ENCODE measurements at places on chromosomes 5 and 9.

DNA sequence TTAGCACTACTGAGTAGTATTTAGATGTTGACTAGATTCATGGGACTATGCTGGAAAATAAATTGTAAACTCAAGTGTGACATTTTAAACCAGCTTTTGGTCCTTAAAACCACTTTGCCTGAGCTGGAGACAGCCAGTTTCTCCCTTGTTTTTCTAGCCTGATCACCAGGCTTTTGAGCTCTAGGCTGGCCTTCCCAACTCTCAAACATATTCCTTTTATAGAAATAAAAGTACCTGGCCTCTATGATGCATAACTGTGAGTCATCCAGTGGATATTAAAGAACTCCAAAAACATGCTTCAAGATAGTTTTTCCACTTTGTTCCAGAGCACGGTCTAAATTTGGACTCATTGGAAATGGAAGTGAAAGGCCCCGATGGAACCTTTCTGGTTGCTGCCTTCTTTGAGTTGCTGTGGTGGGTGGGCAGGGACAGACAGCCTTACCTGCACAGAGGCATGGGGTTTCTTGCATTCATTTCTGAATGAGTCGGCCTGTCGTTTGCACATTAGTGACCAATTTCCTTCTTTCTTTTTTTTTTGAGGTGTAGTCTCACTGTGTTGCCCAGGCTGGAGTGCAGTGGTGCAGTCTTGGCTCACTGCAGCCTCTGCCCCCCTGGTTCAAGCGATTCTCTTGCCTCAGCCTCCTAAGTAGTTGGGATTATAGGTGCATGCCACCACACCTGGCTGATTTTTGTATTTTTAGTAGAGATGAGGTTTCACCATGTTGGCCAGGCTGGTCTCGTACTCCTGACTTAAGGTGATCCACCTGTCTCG lies 43.1 kb downstream of the TRIO start:
- no peak for DNase-seq

DNA sequence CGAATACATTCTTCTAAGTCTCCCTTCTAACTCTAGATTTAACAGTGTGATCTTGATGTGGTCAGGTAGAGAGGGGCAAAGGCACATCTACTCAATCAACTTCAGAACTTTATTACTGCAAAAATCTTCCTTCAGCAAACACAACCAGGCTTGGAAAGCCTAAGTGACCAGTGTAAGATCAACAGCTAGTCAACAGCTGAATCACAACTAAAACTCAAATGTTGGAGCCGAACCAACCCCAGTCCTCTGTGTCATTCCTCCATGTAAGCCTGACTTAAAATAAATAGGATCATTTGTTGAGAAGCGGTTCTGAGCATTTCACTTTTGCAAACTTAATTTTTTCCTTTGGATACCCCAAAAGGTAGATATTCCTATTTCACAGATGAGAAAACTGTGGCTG lies 352.7 kb downstream of the EBF1 start:
- no peak for DNase-seq

GRCh38 chr5:155554500-155554899 lies 540.9 kb downstream of the KIF4B start:
- no peak for DNase-seq

DNA sequence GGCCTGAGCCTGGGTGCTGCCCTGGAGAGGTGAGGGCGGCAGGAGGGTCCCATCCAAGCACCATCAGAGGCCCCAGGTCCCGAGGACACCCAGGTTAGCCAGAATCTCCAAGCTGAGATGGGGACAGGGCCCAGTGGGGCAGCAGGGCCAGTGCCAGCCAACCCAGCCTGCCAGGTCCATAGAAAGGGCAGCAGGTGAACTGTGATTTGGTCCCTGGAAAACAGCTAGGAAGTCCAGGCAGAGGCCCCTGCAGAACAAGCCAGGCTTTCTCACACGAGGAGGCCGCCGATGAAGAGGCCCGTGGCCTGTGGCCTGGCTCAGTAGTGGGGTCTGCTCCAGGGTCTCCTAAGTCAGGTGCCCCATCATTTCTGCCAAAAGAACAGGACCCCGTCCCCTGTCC lies 2.0 kb downstream of the AGPAT2 start:
- no peak for DNase-seq

- no peak for DNase-seq
Measured at GRCh38 chr9:137077758-137078693, 709 bp downstream of the UAP1L1 start.

DNA sequence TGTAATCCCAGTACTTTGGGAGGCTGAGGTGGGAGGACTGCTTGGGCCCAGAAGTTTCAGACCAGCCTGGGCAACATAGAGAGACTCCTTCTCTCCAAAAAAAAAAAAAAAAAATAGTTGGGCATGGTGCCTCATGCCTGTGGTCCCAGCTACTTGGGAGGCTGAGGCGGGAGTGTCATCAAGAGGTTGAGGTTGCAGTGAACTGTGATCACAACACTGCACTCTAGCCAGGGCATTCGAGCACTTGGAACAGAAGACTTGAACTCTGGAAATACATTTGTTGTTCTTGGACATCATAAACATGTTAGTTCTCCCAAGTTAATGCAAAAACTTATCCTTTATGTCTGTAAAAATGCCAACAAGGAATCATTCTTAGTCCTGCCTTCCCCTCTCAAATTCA lies 29.6 kb downstream of the EHMT1 start:
- no peak for DNase-seq

DNA sequence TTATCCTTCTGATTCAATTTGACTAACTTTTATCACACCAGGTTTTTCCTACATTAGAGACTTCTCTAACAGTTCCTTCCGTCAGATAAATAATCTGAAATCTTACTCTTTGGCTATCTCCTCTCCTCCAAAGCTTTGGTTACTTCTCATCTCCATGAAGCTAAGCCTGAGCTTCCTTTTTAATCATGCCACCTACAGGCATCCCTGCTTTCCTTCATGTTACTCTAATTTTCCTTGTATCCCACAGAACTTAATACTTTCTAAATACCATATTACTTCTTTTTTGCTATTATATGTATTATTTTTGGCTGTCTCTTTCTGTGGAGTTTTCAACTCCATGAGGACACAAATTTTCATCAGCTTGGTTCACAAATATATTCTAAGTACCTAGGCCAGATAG lies 49.7 kb downstream of the C9 start:
- DNase-seq = no peak

DNA sequence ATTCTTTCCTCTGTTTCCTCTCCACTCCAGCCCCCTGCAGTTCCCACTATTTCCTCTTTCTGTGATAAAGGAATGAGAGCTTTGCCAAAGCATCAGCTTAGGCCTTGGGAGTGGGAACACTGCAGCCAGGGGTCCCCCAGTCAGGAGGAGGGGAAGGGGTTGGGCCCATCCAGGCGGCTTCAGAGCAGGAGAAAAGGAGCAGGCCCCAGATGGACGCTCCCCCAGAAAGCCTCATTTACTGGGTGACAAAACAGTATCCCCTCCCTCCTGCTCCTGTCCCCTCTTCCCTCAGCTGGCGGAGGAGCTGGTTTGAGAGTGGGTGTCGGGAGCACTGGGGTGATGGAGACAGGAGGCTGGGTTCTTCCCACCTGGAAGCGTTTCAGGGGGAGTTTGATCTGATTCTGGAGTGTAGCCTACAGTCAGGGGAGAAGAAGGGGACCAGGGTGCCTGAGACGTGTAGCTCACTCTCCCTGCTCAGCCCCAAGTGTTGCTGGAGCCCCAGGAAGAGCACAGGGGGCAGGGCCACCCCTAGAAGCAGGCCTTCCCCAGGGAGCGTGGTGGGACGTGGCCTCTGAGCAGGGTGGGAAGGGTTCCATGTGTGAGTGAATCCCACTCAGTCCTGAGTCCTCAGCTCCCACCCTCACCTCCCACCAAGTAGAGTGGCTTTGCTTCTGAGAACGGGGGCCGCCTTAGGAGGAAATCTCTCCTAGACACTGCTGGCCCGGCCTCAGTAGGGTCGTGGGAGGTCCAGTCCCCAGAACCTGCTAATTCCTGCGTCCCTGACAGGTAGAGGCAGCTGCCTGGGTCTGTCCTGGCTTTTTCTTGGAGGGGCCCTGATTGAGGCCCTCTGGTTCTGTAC lies 173.1 kb downstream of the CACNA1B start:
- no peak for DNase-seq

Measured in tibial artery (tissue), 4 donors.